Peyer's patch (tissue), 4 donors: ENCODE measurements at places on chromosomes 11 and 22.
A peak's percentile ranks its signal among the peaks of the same experiment; 100 is the strongest.

DNA sequence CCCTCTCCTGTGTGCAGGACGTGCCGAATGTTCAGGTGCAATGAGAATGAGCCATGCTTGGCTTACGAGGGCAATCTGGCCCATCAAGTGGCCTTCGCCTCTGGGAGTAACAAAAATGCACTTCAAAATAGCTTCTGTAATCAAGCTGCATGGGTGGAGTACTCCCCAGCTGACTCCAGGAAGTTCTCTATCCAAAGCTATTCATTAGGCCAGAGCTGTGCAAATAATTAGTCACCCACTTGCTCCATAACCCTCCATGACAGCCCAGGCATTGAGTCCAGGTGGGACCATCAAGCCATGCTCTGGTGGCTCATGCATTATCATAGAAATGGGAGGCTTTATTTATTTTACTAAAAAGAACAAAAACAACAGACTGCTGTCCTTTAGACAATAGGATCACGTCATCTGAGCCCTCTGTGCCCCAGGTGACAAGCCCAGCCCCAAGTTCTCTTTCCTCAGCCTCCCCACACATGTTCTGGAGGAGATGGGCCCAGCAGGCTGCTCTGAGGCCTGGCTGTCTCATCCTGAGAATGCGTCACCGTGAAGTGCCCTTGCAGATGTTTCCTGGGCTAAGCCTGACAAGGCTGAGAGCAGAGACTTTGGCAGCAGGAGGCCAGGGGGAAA is 244.7 kb downstream of the ETS1 start:
- DNase-seq, result peak; percentile 63

DNA sequence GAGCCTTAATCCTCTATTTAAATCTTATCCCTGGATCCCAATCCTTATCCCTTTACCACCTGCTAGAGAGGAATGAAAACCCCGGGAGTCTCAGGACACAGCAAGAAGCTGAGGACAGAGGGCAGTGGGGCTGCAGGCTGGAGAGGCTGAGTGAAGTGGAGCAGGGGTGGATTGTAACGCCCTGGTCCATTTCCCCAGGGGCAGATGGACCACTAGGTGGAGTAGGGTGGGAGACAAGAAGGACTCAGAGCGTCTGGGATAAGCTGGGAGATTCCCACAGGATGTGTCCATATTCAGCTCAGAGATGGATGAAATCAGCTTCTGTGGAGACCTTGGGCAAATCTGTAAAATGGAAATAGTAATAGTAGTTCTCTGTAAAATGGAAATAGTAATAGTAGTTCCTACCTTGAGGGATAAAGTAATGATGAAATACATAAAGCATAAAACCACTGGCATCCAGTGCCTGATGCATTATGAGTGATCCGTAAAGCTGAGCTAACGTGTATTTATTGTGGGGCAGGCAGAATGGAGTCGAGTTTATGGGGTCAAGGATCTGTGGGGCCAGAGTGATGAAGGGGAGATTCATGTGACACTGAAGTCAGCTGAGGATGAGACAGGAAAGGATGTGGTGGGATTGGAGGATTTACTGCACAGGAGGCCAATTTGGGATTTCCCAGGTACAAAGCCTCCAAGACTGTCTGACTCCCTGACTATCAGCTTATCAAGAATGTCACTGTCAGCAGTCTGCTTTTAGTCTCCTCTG is 1.9 kb upstream of the ROBO4 start:
- no peak for DNase-seq

GRCh38 chr11:12469451-12469850 is 92.1 kb downstream of the PARVA start:
- DNase-seq, result no peak

- DNase-seq, result no peak
Measured at GRCh38 chr11:119424276-119424675, 1.3 kb upstream of the THY1 start.

DNA sequence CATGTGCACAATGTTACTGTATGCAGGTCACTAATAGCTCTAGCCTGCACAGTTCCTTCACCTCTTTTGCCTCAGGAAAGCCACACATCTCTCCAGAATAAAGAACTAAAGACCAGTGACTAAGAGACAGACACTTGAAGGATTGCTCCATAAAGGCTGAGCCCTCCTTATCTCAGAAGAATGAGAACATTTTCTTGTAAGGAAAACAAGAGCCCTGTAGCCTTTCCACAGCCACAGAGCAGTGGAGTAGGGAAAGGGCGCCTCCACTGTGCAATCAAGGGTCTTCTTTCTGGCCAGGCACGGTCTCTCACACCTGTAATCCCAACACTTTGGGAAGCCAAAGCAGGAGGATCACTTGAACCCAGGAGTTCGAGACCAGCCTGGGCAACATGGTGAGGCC is 202.6 kb upstream of the TMEM45B start:
- DNase-seq, result no peak

DNA sequence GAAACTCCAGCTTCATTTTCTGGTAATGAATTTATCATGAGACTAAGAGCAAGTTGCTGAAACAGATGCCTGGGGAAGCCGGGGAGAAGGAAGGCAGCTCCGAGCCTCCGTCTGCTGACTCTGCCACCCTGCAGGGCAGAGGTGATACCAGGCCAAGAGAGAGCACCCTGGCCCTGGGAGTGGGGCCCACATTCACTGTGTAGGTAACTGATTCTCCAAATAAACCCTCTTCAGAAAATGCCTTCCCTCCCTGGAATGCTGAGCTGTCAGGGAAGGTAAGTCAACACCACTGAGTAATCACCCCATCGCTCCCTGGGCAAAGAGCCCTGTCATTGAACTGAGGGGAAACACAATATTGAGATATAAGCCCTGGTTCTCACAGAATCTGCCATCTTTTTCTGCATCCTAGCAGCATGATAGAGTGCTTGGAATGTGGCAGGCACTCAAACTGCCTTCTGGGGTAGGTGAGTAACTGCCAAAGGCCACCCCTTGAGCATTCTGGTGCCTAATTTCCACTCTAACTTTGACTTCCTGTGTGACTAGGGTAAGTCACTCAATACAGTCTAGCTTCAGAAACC is 147.6 kb downstream of the SPATA19 start:
- no peak for DNase-seq

- DNase-seq, result no peak
Measured at GRCh38 chr22:44723801-44724200, 21.8 kb downstream of the PRR5 start.

DNA sequence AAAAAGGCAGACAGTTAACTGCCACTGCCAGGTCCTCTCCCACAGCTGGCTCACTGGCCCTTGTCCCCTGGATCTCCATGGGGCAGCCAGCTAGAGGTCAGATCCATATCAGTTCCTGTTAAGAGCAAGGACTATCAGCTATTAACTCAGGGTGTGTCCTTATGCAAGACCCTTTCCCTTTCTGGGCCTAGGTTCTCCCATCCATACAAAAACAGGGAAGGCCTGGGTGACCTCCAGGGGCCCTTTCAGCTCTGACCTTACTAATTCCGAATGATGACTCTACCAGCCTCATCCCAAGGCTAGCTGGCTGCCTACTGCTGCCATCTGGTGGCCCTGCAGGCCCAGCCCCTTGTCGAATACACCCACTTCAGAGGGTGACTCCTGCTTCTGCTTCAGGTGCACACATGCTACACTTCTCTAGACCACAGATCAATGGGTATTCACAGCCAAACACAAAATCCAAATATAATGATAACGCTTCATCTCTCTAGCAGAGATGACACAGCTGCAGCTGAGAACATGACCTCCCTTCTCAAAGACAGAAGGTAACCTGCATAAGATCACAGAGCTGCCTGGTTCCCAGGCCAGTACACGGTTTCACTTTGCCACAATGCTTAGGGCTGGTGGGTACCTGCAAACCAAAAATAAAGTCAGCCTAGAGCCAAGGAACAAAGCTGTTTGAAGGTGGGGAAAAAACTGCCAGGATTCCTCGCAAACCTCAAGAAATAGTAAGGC is 34.1 kb downstream of the SERGEF start:
- no peak for DNase-seq

- no peak for DNase-seq
Measured at GRCh38 chr22:19767427-19768341, 7.1 kb downstream of the TBX1 start.

DNA sequence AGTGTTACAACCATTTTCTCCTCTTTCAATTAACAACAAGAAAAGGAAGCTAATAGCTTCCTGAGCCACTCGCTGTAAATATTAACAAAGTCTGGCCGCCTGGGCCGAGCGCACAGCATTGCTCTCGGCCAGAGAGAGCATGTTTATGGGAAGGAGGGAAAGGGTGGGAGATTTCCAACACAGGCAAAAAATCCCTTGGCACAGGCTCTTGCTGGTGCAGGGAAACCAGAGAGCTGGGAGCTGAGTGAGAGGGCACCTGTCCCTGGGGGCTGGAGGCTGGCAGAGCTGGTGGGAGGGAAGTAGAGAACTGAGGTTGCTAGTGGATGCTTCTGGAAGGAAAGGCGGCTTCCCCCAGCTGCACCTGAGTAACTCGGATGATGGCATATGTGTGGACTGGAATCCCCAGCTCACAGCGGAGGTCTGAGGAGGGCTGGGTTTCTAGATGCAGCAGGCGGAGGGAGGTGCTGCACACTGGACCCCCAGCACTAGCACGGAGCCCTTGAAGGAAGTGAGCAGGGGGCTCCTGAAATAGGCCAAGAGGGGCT is 59.6 kb downstream of the FLRT1 start:
- no peak for DNase-seq

GRCh38 chr22:36334821-36335603 is 52.8 kb downstream of the MYH9 start:
- no peak for DNase-seq

DNA sequence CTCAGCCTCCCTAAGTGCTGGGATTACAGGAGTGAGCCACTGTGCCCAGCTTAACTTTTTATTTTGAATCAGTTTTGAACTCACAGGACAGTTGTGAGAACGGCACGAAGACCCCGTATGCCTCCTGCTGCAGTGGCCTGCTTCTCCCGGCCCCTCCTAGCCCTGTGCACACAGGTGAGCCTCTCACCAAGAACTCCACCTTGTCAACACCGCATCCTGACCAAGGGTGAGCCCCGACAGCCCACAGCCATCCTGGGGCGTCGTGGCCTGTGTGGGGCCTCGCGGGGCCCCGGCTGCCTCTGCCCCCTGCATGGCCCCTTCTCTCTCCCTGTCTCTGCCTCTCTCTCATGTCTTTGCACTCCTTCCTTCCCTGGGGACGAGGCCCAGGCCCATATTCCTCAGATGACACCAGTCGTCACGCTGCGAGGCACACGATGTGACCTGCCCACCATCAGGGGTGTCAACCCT is 38.8 kb downstream of the GNB1L start:
- DNase-seq, result no peak

DNA sequence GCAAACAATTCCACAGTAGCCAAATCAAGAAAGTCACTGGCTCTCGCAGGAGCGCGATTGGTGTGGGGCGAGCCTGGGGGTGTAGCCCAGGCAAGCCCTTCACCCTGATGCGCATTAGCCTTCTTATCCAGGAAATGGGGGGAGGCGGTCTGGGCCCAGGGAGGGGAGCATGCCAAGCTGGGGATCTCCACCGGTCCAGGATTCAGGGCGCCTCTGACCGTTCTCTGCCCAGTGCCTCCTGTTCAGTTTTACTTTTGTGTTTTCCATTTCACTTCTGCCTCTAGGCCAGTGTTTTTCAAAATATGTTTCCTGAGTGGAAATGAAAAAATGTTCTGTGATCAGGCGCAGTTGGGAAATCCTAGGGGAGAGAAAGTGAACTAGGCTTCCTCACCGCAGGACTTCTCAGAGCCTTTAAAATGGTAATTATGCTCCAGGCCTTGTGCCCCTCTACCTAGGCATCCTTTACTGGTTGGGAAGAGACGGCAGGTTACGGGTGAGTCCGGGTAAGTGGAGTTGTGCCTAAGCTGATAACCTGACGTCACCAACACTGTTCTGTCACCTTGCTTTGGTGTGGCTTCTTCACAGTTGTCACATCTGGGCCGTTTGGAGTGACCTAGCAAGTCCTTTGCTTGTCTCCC is 18.4 kb downstream of the LRP5 start:
- DNase-seq, result no peak

DNA sequence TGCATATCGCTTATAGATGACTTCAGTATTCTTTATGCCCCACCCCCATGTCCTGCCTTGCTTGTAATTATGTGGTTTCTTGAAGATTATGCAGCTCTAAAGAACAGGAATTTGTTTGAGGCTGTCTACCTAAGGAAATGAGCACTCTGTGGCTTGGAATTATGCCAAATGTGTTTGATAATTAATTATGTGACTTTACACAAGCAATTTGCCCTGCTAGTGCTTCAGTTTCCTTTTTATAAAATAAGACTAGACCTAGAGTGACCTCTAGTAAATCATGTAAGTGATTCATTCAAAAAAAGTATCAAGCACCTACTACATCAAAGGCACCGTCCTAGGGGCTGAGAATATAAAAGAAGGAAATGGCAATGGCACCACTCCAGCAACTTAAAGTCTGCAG is 491.5 kb upstream of the KIRREL3 start:
- no peak for DNase-seq

DNA sequence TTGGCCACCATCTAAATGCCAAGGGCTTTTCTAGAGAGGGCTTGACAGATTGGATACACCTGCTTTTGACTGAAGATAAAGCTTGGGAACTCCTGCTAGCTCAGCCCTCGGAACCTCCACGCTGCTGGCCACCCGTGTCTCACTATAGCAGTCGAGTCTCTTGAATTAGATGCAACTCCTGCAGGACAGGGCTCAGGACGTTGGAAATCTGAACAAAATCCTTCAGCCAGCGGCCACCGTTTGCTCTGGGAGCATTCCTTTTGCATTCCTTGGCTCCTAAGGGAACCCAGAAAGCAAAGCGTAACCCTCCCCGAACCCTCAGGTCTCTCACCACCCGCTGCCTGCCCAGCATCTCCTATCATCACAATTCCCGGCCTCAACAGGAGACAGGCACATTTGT is 77.8 kb downstream of the GRIK4 start:
- DNase-seq, result peak; percentile 22

DNA sequence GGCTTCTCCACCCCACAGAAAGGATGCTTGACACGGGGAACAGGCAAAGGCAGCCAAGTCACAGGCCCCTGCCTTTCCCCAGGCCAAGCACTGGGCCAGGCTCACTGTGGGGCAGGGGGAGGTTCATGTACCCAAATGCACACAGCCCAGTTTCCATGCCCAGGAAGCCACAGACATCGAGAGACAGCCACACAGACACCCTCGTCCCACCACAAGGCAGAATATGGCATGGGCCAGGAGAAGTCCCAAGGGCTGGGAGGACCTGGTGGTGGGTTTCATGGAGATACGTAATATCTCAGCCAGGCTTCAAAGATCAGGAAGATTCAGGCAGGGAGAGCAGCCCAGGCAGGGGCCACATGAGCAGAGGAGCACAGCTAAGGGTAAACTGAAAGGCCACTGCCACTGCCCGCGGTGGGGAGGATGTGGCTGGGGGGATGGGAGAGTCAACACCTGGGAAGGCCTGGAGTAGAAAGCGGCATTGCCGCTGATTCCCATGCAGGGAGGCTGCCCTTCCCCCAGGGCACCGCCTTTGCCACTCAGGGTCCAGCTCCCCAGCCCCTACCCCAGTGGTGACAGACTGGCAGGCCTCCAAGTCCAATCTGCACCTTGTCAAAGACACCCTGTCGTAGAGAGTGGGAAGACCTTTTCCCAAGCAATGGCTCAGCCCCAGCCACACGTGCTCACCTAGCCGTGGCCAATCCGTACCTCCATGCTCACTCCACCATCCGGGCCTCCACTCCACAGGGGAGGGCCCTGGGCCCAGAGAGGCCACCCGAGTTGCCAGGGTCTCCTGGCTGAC is 2.4 kb upstream of the MFNG start:
- no peak for DNase-seq
